ENCODE measurements at places on chromosomes 2 and 18. TPM values are rescaled to one million over a fixed set of nuclear protein-coding genes. Genes with fewer than 3 reads are reported as not detected.

SPOPL gene
- total RNA-seq, result 7.6 TPM

GULP1 gene
- total RNA-seq, result 46.8 TPM

AUP1 gene
- 79.5 TPM for total RNA-seq

CPO gene
- 0.17 TPM for total RNA-seq

WDFY1 gene
- total RNA-seq, result 86.4 TPM

SLC4A3 gene
- 2.0 TPM for total RNA-seq

ATP6V1C2 gene
- total RNA-seq, result not detected

CERKL gene
- 0.09 TPM for total RNA-seq

KCNG2 gene
- 1.9 TPM for total RNA-seq

LAMA1 gene
- 1.5 TPM for total RNA-seq

RAPH1 gene
- 15.6 TPM for total RNA-seq

FBXO41 gene
- total RNA-seq, result 0.60 TPM

TXNDC2 gene
- 0.16 TPM for total RNA-seq

CNDP1 gene
- total RNA-seq, result not detected

NEU2 gene
- not detected for total RNA-seq
